CD8-positive, alpha-beta T cell (primary cell): ENCODE measurements at places on chromosomes 7 and 10. TPM values are rescaled to one million over a fixed set of nuclear protein-coding genes. Genes with fewer than 3 reads are reported as not detected.

C10orf53 gene
- total RNA-seq: not detected

RNF148 gene
- total RNA-seq: not detected

COMMD3 gene
- 19.2 TPM for total RNA-seq

GRID2IP gene
- 0.25 TPM for total RNA-seq

CYP3A4 gene
- total RNA-seq: not detected
